Temporal lobe (tissue), 4 donors: ENCODE measurements at places on chromosomes 5 and 9. TPM values are rescaled to one million over a fixed set of nuclear protein-coding genes. Genes with fewer than 3 reads are reported as not detected.

Gene CCL27
- 0.25 TPM for total RNA-seq

Gene DNM1
- total RNA-seq: 108 TPM

Gene EQTN
- 1.2 TPM for total RNA-seq

Gene WDR31
- 2.7 TPM for total RNA-seq

Gene BHMT
- 0.25 TPM for total RNA-seq

Gene SAPCD2
- 1.5 TPM for total RNA-seq

Gene GPX3
- total RNA-seq: 29.7 TPM

Gene NAIP
- 20.7 TPM for total RNA-seq

Gene SPATA31A3
- not detected for total RNA-seq

Gene RPS14
- total RNA-seq: 1,676 TPM
